ENCODE measurements at places on chromosomes 11 and 22. TPM values are rescaled to one million over a fixed set of nuclear protein-coding genes. Genes with fewer than 3 reads are reported as not detected.
A peak's percentile ranks its signal among the peaks of the same experiment; 100 is the strongest.

- DNase-seq = no peak
Observed at GRCh38 chr11:79369055-79369454, 71.8 kb downstream of the TENM4 start.

- no peak for DNase-seq
Observed at GRCh38 chr11:110338684-110339083, 42.3 kb upstream of the RDX start.

DNA sequence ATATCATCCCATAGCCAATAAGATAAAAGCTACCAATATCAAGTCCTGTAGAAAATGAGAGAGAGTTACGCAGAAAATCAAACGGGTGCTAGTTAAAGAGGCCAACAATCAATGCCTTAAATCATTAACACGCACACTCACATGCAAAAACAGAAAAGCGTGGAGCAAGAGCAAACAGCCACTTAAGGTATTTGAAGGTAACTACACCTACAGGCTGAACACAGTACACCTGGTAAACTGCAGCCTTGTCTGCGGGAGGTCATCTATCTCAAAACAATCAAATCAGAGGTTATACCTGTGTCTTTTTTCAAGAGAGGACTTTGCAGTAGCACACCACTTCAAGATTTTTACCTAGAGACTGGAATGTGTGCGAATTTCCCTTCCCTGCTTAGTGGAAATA is 23.6 kb downstream of the SLC35F2 start:
- no peak for DNase-seq

GRCh38 chr11:63999349-64000025 is 13.2 kb downstream of the OTUB1 start:
- no peak for DNase-seq

DNA sequence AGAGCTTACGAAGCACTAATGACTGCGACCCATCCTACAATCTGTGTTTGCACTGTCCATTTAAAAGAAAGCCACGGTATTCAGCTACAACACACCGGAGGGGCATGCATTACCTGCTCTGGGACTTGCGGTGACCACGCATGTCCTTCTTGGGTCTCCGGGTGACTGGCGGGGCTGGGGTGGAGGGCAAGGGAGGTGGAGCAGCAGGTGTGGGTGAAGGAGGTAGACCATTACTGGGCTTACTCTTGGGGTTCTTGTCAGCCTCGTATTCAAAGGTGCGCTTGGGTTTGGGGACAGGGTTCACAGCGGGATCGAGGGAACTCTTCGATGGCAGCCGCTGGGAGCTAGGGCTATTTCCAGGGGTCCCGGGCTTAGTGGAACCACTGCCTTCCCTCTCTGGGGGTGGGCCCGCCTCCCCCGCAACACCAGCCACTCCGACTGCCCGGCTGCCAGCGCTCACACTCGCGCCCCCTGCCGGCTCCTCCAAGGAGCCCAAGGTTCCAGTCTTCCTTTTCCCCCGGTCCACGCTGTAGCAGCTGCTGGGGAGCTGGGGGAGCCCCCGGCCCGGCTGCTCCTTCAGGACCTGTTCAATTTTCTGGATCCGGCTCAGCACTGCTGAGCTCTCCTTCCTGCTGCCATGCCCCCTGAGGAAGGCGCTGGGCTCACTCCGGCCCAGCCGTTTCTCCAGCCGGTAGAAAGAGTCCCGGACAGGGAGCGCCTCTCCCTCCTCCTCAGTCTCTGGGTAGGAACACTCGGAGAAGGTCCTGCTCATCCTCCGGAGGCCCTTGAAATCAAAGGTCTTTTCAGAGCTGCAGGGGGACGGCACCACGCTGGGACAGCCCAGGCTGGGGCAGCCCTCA is 47.5 kb downstream of the RPL27A start:
- no peak for DNase-seq

- no peak for DNase-seq
Observed at GRCh38 chr11:116927163-116927974, 89.9 kb upstream of the APOA1 start.

DNA sequence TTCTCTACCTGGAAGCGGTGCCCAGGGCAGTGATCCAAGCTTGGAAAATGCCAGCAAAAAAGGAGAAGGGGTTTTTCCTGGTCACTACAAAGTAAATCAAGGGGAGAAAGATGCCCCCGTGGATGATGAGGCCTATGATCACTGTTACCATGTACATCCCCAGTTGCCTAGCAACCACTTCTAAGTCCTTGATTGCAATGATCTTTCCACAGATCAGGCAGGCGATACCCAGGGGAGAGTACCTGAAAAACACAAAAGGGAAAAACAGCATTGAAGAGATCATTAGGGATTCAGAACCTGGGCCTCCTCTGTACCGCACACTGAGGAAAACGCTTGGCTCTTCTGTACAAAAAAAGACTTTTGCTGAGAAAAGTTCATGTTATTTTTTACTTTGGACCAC is 127.1 kb downstream of the SLC1A2 start:
- DNase-seq = no peak

RIC3 gene
- total RNA-seq = not detected

DNA sequence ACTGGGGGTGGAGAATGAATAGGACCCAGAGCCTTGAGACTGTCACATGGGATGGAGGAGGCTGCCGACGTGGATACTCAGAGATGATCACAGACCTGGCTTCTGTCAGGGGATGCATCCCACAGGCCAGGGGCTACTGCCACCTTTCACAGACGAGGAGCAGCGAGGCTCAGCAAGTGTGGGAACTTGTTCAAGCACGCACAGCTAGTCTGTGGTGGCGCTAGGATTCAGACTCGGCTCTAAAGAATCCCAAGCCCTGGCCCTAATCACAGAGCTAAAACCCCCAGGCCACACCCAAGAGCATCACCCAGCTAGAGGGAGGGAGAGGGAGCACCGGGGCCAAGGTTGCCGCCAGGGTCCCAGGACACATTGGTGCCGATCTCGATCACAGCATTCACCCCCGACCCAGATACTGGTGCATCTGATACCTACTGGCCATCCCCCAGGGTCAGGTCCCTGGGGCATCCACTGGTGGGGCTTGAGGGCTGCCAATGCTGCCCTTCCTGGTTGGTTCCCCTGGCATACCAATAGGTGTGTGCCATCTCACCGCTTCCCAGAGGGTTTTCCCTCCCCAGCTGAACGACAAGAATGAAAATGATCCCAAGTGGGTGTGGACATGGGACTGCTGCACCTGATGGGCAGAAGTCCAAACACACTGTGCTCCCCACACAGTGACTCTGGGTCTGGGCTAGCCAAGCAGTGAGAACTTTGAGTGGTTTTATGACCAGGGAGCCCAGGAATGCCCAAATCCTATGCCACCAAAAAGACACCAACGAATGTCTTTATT is 6.2 kb downstream of the CHST1 start:
- no peak for DNase-seq

DBX1 gene
- not detected for total RNA-seq

DNA sequence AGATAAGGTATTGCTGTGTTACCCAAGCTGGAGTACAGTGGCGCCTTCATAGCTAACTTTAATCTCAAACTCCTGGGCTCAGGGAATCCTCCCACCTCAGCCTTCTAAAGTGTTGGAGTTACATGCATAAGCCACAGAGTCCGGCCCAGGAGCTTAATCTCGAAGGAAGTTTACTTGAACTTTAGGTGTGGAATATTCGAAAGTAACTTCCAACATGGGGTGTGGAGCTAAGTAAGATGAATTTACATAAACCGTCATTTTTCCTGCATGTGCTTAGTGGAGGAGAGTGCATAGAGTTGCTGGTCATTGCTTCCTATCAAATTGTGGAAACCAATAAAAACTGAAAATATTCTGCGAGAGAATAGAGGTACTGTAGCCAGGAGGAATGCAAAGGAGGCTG is 1.5 kb downstream of the ATG13 start:
- DNase-seq = peak; percentile 34

FDX1 gene
- total RNA-seq = 8.2 TPM

ZP1 gene
- total RNA-seq = not detected

DNA sequence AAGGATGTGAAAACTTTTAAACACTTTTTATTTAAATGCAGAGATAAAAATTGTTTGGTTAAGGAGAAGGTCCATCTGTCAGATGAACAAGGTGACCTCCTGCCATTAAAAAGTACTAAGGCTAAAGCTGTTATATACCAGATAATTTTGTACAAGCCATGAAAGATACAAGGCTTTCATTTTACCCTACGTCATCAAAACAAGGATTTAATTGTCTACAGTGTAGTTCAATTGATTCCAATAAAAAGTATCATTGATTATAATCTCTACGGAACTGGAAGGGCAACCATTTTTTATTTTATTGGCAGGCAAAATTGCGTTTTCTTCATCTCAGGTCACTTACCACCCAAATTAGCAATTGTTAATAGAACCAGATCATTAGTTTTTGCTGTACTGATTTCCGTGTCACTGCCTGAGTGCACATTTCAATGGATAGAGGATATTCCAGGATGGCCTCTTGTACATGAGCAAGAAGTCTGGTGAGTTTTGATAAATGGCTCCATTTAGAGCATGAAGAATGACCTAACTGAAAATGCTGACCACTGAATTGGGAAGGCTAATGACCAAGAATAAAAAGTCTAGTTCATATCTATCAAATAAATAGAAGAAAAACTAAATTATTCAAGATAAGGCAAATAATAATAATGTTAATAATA is 564.9 kb downstream of the JRKL start:
- DNase-seq = no peak

GRCh38 chr22:25380122-25380747 is 160.8 kb downstream of the CRYBB2 start:
- DNase-seq = no peak

GRCh38 chr11:1532606-1533341 is 39.3 kb downstream of the DUSP8 start:
- no peak for DNase-seq

P4HA3 gene
- 2.6 TPM for total RNA-seq

- DNase-seq = no peak
Observed at GRCh38 chr11:121904148-121904547, 211.9 kb downstream of the BLID start.

KDM4D gene
- total RNA-seq = 0.97 TPM

DNA sequence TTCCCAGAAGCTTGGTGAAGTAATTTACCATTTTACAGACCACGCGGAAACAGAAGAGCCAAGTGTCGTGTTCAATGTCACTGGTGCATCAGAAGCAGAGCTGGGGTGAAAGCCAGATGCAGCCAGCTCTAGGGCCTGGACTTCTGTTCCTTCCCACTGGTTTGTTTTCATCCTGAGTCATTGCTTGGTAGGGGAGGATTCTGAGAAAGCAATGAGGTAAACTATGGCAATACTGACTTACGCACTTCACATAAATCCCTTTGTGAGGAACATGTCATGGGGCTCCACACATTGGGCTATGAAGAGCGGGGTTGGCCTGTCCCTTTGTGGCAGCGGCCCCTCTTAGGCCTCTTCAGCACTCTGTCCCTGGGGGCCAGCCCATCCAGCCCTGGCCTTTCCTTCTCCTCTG is 52.4 kb upstream of the RBFOX2 start:
- DNase-seq = peak; percentile 95

DNA sequence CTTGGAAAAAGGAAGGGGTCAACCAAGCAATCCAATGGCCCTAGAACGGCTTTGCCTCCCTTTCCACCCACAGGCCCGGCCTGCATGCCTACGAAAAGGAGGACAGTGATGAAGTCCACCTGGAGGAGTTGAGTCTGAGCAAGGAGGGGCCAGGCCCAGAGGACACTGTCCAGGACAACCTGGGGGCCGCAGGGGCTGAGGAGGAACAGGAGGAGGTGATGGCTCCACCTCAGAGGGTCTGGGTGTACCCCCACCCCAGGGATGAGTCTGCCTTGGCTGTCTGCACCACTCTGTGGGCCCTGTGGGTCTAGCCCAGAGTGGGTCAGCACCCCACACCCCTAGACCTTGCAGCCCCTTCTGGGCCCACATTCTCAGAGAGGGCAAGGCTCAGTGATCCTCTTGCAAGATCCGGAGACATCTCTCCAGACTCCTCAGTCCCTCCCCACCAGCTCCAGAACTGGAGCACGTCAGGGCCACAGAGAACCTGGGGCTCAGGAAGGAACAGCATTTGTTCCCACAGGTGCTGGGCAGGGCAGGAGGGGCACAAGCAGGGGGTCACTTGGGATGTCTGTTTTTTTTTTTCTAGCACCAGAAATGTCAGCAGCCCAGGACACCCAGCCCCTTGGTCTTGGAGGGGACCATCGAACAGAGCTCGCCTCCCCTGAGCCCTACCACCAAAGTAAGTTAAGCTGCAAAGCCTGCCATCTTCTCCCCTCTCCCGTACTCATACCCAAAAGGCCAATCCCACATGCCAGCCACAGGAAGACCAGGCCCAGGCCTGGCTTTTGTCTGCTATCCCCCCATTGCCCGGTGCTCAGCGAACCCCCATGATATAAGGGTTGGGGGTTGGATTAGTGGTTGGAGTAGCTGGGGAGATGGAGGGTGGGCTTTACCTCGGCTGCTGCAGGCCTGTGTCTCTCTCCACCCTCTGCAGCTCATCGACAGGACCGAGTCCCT is 8.1 kb downstream of the PRR33 start:
- no peak for DNase-seq

- DNase-seq = no peak
Observed at GRCh38 chr11:124759266-124760204, 2.6 kb downstream of the ESAM start.

FAM83F gene
- not detected for total RNA-seq

DNA sequence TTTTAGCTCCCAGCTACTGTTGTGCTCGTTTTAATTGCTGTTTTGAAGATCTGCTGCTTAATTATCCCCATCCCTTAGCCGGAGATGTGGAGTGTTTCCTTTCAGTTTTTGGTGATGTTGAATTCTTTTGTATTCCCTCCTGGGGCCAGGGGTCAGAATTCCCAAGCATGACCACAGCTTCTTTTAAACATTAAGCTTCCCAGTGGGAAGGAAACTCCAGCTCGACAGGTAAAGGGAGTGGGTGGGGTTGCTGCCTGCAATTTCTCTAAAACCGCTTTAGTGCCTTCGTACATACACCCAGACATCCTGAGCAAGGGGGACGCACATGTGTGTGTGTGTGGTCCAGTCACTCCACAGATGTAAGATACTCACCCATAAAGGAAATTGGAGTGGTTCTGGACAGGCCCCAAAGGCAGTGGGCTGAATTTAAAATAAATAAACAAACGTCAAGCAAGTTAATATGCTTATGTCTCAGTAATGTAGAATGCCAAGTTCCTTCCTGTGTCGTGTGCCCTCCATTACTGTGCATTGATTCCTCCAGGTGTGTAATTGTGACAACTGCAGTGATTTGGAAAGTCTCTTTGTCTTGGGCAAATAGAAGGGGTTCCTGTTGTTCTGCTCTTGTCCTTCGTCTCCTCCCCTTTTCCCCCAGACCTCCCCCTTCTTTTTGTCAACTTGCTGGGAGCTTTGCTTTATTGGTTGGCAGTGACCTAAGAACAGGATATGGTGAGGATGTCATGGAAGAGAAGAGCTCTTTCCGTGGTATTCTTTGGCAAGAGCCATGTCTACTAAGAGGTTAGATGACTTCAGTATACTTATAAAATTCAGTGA is 19.2 kb upstream of the ADSL start:
- DNase-seq = no peak

DNA sequence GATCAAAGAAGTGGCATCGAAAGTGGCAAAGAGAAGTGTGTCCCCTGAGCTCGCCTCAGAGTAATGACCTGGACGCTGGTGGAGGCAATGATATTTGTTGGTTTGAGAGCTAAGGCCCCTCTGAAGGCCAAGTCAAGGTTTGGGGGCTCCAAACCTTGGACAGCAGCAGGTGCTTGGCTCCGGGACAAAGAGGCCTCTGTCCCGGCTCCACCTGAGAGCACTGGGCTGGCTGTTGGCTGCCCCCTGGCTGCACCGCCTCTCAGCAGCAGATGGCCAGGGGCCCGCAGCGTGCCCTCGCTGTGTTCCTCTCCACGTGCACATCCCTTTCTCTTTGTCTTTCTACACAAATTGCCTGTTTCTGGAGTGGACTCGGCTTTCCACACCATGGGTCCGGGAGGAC is 301.3 kb downstream of the NTM start:
- DNase-seq = no peak

RTL10 gene
- total RNA-seq = 19.0 TPM

ARHGAP8 gene
- 0.97 TPM for total RNA-seq

TBC1D10A gene
- total RNA-seq = 29.8 TPM
